ENCODE measurements at places on chromosomes 5 and 9.

DNA sequence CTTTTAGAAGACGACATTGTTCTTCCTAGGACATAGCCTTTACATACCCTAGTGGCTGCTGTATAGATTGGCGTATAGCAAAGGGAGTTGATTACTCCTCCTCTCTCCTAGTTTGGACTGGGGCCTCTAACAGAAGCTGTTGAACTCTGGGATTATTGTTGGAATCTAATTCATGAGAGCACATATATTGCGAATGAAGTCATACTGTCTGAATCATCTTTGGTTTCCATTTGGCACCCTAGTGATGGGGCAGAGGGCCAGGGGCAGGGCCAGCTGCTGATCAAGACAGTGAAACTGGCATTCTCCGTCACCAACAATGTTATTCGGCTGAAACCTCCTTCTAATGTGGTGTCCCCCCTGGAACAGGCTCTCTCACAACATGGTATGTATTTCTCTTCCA is 40.3 kb downstream of the NUP188 start:
- DNase-seq, result no peak

GRCh38 chr5:94693043-94693822 is 74.8 kb downstream of the SLF1 start:
- no peak for DNase-seq

- DNase-seq, result no peak
Measured at GRCh38 chr5:109848130-109848529, 158.4 kb downstream of the MAN2A1 start.

GRCh38 chr9:109813829-109814228 is 33.8 kb downstream of the PALM2AKAP2 start:
- DNase-seq, result no peak

GRCh38 chr9:77475641-77476473 is 172.3 kb downstream of the GNA14 start:
- no peak for DNase-seq

DNA sequence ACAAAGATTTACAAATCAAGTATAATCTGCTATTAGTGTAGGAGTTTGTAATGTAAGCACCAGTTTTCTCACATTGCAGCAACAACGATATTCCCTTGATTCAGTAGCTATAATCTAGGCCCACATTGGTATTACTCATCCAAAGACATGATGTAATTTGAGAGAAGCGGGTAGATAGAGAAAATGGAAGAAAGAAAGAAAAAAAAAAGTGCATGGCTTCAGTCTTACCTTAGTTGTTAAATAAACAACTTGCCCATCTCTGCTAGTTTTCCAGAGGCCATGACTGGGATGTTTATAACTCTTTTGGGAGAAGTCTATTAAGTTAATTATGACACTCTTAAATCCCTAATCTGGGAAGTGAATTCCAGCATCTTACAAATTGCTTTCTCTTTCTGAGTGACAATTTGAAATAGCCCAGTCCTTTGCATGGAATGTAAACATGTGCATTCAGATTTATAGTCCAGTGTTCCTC is 2.8 kb downstream of the MELK start:
- DNase-seq, result no peak

DNA sequence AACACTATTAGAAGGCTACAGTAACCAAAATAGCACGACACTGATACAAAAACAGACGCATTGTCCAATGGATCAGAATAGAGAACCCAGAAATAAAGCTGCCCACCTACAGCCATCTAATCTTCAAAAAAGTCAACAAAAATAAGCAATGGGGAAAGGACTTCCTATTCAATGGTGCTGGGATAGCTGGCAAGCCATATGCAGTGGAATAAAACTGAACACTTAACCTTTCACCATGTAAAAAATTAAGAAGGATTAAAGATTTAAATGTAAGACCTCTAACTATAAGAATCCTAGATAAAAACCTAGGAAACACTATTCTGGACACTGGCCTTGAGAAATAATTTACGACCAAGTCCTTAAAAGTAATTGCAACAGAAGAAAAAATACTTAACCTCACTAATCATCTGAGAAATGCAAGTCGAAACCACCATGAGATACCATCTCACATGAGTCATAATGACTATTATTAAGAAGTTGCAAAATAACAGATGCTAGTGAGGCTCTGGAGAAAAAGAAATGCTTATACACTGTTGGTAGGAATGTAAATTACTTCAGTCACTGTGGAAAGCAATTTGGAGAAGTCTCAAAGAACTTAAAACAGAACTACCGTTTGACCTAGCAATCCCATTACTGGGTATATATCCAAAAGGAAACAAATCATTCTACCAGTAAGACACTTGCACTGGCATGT is 203.3 kb upstream of the CDH9 start:
- no peak for DNase-seq

GRCh38 chr5:40490464-40491111 is 189.1 kb upstream of the PTGER4 start:
- no peak for DNase-seq

GRCh38 chr5:111198281-111198966 is 25.8 kb upstream of the CAMK4 start:
- DNase-seq, result no peak

DNA sequence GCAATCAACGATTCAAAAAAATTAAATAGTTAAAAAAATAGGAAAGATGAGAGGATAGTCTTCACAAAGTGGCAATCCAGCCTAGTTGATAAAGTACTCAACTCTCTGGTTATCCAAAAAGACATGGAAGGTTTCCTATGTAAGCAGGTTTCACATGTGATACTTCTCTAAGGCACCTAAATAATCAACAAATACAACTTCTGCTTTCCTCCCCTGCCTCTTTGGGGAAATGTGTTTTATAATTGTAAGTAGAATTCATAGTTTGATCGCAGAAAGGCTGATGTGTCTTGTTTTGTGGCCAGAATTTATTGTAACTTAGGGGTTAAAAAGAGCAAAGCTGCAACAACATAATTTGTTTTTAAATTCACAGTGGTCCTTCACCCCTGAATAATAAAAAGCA is 855.5 kb upstream of the DMAC1 start:
- DNase-seq, result no peak

- DNase-seq, result no peak
Measured at GRCh38 chr5:59140133-59140532, 557.3 kb downstream of the RAB3C start.

GRCh38 chr9:124450931-124451661 is 845 bp downstream of the ADGRD2 start:
- no peak for DNase-seq

GRCh38 chr5:131810510-131811249 is 13.9 kb upstream of the FNIP1 start:
- DNase-seq, result no peak

DNA sequence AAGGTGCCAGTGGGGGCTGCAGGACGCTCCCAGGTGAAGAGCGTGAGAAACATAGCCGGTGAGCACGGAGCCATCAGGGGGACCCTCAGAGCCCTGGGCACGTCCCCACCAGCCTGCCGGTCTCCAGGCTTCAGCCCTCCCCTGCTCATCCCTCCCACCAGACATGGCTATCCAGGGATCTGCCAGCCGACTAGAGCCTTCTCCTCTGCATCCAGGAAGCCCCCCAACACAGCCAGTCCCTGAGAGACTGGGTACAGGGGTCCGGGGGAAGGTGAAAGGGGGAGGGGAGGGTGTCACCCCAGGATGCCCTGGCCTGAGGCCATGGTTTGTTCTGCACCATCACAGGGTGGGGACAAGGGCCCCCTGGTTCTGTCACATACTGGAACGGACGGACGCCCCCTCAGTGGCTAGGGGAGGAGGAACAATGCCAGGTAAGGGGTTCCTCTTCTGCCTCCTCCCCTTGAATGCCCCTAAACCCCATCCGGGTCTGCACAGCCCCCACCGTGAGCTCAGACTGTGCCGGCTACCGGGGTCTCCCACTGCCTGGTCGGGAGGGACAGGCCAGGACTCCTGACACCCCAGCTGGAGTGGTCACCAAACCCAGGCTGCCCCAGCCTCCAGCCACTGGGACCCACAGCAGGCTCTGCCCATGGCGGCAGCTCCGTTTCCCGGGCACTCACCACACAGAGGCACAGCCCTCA is 34.3 kb downstream of the NACC2 start:
- DNase-seq, result no peak

DNA sequence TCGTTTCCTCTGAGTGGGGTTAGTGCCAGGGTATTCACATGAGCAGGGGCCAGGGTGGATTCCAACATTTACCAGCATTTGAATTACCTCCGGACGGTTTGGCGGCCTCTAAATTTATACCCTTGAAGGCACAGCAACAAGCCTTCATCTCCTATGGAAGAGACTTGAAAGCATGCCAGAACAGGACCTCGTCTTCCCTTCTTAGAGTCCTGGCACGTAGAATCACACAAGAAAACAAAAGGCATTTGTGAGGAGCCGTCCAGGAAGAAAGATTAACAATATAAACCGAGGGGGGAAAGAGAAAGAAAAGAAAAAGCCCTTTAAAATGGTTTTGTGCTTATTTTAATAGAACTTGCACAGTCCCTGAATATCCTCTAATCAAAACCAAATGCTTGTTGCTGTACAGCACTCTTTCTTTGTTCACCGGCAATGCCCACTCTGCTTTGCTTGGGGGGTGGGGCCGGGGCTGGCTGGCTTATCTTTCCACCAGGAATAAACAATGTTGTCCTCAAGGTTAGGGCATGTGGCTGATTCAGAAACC is 575.8 kb upstream of the ZNF462 start:
- DNase-seq, result no peak

DNA sequence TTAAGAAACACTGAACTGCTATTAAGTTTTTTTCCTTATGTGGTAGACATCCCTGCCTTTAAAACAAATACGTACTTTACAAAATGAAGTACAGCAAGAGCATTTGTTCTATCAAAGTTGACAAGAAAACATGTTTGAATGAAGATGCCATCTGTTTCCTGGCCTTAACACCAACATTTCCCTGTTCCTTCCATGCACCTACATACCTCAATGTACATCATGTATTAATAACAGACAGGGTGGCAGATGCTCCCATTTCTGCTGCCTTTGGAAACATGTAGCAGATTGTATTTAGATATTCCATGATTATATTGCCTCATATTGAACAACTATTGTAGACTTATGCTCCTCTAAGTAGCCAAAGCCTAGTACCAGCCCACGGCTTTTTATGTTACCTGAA is 104.4 kb downstream of the PJA2 start:
- DNase-seq, result no peak

GRCh38 chr9:137369911-137370764 is 52.8 kb downstream of the EXD3 start:
- no peak for DNase-seq

DNA sequence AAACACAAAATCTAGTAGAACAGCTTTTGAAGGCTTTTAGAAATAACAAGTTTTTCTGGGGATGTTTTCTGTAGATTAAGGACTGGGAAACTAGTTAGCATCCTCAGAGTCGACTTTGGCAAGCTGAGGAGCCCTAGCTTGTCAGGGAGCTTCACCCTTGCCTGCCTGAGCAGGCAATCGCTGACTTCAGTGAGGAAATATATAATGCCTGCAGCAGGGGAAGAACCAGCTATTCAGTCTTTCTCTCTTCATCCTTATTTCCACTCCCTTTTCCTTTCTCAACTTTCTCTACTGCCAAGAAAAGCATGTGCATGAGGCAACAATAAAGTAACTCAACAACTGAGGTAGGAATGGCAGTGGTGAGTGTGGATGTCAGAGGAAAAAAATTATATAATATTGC is 54.7 kb downstream of the PLK2 start:
- no peak for DNase-seq

DNA sequence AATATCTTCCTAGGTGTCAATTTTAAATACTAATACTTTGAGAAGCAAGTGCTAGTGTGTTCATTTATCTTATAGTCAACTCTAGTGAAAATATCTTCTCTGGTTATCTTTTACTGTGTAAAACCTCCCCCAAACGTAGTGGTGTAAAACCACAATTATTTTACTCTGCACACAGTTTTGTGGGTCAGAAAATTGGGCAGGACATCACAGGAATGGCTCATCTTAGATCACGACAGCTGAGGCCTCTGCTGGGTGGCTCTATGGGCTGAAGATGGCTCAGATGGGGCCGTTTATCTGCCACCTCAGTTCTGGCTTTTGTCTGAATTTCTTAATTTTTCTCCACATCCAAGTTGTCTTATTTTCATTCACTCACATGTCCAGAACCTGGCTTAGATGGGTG is 457.2 kb upstream of the ACTBL2 start:
- DNase-seq, result no peak

GRCh38 chr9:115980054-115980453 is 173.5 kb upstream of the PAPPA start:
- DNase-seq, result no peak

- no peak for DNase-seq
Measured at GRCh38 chr5:141529002-141529401, 40.1 kb downstream of the PCDHGC5 start.

GRCh38 chr5:32876791-32877190 is 165.7 kb downstream of the NPR3 start:
- no peak for DNase-seq

- DNase-seq, result no peak
Measured at GRCh38 chr5:142938266-142938880, 168.2 kb downstream of the ARHGAP26 start.

GRCh38 chr9:109110329-109111021 is 9.3 kb downstream of the TMEM245 start:
- no peak for DNase-seq

DNA sequence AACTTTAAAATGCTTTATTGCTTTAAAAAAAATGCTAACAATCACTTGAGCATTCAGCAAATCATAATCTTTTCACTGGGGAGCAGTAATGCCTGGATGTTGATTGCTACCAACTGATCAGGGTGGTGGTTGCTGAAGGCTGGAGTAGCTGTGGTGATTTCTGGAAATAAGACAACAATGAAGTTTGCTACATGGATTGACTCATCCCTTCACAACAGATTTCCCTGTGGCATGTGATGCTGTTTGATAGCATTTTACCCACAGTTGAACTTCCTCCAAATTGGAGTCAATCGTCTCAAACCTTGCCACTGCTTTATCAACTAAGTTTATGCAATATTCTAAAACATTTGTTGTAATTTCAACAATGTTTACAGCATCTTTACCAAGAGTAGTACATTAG is 83.3 kb downstream of the MLLT3 start:
- DNase-seq, result no peak

DNA sequence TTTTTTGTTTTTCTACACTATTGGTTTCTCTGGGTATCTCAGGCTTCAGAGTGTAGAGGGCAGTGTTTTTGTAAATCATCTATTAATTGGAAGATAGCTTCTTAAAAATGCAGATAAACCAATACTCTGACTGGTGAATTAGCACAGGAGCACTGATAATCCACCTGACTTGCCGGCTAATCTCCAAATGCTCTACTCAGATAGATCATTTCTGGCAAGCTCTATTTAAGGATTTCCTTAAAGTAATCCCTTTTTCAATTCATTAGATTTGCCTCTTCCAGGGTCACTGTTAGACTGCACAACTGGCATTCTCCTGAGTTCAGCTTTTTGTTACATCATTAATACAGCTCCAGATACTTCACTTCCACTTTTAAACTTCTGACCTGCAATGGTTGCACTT is 1390.3 kb upstream of the NUDT12 start:
- DNase-seq, result no peak

GRCh38 chr5:12315461-12315860 is 411.2 kb upstream of the CTNND2 start:
- DNase-seq, result no peak

DNA sequence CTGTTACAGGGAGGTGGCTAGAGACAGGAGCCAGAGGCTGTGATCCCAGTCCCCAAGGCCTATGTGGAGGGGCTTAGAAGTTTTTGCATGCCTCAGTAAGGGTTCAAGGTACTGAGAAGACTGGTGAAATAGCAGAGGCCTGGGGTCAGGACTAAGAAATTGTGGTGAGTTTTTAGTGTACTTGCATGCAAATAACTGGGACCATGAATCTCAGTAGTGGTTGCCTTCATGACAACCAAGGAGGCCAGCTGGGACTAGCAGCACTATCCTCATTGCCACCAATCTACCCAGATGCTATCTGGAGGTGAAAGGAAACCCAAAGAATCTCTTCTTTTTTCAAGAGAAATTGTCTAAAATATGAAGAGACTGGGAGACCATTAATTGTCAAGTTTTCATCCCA is 395.1 kb downstream of the CETN3 start:
- DNase-seq, result no peak
